ENCODE measurements at places on chromosomes 3 and 15.

GRCh38 chr3:14303336-14304100 lies 98.9 kb upstream of the SLC6A6 start:
- DNase-seq = no peak

DNA sequence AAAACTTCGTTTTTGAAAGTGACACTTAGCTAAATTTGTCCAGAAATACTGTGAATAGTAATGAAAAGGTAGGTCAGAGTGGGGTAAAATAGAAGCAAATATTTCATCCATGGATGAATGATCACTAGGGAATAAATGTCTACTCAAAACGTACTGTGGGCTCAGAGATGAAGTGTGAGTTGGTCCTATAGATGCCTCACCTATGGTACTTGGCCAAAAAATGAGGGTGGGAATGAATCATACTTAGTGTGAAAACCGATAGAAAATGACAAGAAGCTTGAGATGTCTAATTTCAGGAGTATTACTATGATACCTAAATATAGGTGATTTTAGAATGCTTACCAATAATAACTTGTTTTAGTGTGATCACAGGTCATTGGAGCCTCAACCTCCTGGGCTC lies 155.9 kb downstream of the GMNC start:
- DNase-seq = no peak

DNA sequence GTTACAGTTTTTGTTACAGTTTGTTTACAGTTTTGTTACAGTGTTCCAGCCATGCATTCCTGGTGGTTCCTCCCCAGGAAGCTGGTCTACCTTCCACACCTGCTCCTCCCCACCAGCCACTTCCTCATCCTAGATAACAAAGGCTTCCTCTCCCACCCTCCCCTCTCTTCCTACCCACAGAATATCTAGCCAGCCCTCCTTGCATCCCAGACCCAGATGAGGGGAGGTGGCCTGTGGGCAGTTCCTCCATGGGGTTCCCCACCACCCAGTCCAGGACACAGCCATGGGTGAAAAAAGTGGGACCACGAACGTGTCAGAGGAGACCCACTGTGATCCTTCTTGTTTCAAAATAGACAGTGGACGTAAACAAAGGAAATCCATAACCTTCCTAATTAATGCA lies 122.8 kb upstream of the ABHD17C start:
- no peak for DNase-seq

DNA sequence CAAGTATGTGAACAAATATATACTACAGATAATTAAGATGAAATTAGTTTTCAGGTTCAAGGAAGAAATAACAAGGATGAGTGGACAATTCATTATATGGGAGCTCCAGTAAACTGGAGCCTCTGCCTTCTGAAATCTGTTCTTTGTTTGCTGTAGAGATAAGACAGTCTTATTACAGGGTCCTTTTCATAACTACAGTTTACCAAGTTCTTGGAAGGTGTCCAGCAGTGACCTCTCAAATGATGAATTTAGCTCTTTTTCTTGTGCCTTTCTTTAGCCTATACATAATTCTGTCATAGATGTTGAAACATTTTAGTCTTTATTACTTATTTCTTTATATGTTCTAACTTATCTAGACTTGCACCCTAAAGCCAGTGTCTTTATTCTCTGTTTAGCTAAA lies 89.7 kb upstream of the GBE1 start:
- DNase-seq = no peak

DNA sequence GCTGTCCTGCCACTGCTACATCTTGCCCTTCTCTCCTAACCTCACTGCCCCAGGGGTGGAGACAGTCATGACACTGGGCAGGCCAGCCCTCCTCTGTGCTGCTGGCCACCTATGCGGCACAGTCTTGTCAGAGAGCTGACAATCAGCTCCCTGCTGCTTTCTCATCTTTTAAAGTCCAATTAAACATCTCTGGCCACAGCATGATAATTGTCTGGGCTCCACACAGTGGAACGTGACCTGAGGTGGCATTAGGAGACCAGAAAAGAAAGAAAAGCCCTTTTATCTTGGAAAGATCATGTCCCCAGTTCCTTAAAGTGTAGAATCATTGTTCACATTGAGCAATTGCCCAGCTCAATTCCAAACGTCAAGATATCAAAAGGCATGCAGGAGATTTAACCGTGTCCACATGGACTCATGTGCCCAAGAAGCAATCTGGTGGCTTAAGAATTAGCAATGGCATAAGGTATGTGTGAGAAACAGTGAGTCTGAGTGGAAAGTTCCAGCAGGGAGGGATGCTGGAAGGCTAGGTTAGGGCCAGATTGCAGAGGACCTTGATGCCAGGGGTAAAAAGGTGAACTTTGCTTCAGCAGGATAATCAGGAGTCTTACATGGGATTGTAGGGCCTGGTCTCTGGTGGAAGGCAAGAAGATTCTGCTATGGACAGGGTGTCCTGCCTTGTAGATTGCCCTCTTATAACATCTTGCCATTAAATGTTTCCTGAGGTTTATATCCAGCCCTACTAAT lies 15.3 kb upstream of the CACNA1D start:
- DNase-seq = no peak

GRCh38 chr3:12226031-12226430 lies 62.8 kb upstream of the PPARG start:
- DNase-seq = no peak

DNA sequence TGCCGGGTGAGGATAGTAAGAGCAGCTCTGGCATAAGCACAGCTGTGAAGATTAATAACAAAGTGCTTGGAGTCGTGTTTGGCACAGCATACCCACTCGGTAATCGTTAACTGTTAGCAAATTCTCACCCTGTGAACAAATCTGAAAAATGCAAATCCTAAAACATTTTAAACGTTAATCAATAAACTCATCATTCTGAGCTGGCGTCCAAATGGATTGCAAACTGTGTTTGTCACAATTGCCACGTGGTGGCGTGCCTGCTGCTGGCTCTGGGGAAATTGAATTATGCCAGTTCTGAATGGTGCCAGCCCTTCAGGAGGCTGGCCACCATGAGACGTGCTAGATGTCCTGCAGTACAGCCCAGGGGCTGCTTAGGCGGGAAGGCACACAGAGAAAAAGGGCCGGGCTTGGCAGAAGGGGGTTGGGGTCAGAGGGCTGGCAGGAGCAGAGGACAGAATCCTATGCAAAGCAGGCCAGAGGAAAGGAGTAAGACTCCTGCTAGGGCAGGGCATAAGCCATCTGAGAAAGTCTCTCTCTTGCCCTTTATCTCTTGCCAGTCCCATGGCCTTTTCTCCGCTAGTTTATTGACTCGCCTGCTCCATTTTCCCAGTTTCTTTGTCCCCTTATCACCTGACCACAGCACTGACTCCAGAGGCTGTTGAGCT lies 22.1 kb upstream of the POLG start:
- DNase-seq = no peak

DNA sequence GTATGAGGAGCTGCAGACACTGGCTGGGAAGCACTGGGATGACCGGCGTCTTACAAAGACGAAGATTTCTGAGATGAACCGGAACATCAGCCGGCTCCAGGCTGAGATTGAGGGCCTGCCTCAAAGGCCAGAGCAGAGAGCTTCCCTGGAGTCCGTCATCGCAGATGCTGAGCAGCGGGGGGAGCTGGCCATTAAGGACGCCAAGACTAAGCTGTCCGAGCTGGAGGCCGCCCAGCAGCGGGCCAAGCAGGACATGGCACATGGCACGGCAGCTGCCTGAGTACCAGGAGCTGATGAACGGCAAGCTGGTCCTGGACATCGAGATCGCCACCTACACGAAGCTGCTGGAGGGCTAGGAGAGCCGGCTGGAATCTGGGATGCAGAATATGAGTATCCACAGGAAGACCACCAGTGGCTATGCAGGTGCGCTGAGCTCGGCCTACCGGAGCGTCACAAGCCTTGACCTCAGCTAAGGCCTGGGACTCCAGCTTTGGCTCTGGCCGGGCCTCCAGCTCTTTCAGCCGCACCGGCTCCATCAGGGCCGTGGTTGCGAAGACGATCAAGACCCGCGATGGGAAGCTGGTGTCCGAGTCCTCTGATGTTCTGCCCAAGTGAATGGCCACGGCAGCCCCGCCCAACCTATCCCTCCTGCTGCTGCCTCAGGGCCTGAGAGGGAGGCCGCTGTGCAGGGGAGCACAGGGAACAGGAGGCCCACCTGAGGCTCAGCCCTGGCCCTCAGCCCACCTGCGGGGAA lies 9.2 kb upstream of the SHC4 start:
- no peak for DNase-seq

GRCh38 chr3:168341192-168341815 lies 245.6 kb upstream of the GOLIM4 start:
- no peak for DNase-seq

- no peak for DNase-seq
These were observed 20.5 kb downstream of the ALCAM start for GRCh38 chr3:105387122-105387751.

- DNase-seq = no peak
These were observed 42.2 kb downstream of the AKAP13 start for GRCh38 chr15:85422607-85423006.

DNA sequence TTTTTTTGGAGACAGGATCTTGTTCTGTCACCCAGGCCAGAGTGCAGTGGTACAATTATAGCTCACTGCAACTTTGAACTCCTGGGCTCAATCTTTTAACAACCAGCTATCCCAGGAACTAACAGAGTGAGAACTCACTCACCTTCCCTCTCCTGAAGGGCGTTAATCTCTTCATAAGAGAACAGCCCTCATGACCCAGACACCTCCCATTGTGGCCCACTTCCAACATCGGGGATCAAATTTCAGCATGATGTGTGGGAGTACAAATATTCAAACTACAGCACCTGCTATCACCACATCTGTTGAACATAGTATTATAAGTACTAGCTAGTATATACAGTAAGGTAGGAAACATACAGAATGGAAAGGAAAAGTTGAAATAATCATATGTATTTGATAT lies 132.5 kb downstream of the DOCK3 start:
- no peak for DNase-seq

GRCh38 chr3:167394003-167394402 lies 13.9 kb upstream of the ZBBX start:
- DNase-seq = no peak

DNA sequence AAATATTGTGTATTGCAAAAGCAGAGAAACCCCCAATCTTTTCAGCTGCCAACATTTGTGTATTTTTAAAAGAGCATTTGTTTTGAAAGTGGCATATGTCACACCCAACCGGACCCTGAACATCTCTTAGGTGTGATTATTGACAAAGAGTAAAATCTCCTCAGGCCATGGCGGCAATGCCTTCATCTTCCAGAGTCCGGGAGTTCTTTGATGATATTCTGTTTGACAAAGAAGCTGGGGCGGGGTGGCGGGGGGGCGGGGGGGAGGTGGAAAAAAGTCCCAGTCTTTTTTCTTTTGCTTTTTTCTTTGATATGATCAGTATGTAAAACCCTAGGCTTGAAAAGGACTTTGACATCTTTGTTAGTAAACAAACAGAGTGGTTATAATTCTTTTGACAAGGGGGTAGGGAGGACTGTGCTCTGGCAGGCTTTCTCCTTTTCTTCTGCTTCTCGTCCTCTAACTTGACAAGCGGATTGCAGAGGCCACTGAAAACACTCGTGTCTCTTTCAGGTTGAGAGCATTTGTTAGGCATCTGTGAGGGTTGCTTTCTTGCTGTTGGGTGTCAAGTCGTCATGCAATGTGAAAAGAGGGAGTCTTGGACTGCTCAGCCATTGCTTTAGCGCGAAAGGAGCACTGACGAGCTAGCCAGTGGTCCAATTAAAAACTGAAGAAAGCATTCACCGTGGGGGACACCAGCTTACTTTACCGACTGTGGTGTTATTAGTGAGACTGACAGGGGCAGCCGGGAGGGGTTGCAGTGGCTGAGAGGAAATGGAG lies 243.2 kb downstream of the NSUN3 start:
- no peak for DNase-seq

GRCh38 chr15:62994975-62995681 lies 47.4 kb upstream of the TPM1 start:
- no peak for DNase-seq

GRCh38 chr3:135490219-135490915 lies 475.2 kb upstream of the PPP2R3A start:
- no peak for DNase-seq

DNA sequence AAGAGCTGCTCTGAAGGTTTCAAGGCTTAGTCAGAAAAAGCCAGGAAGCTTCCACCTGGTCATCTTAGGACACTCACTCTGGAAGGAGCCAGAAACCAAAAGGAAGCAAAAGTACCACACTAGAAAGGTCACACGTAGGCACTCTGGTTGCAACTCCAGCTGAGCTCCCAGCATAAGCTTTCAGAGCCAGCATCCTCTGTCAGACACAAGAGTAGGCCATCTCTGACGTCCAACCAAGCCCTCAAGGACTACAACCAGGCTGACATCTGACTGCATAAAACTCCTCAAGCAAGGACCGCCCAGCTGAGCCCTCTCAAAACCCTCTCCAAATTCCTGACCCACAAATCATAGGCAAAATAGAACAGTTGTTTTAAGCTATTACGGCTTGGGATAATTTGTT lies 12.8 kb downstream of the SH3BP5 start:
- no peak for DNase-seq
